ENCODE measurements at places on chromosomes 3 and 15. TPM values are rescaled to one million over a fixed set of nuclear protein-coding genes. Genes with fewer than 3 reads are reported as not detected.

- no peak for DNase-seq
- H3K4me1 ChIP-seq: no peaks in the 10 kb centered on the region
- no peak overlapping the region for H3K4me3 ChIP-seq
- H3K36me3 ChIP-seq: peaks cover 1% of the 10 kb centered on the region
- H3K27ac ChIP-seq: no peak overlapping the region
These were observed 74.4 kb downstream of the ATP1B3 start for GRCh38 chr3:141950572-141951493.

DNA sequence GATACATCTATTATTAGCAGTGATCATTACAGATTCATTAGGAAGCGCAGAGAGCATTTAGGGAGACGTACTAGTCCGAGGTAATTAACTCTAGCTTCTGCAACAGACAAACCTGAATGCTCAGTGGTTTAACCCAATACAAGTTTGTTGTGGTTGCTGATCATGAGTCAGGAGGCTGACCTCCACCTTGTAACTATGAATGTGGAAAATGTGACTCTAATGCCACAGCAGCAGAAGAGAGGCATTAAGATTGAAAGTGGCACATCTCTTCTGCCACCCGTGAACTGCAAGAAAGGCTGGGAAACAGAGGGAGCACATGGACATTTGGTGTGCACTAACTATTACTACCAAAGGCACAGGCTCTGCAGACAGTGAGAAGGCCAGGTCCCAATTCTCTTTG, 71.2 kb upstream of the C3orf80 start:
- H3K4me3 ChIP-seq: no peak overlapping the region
- no peaks in the 10 kb centered on the region for H3K27me3 ChIP-seq
- no peaks in the 10 kb centered on the region for H3K4me1 ChIP-seq
- no peak overlapping the region for H3K27ac ChIP-seq

DNA sequence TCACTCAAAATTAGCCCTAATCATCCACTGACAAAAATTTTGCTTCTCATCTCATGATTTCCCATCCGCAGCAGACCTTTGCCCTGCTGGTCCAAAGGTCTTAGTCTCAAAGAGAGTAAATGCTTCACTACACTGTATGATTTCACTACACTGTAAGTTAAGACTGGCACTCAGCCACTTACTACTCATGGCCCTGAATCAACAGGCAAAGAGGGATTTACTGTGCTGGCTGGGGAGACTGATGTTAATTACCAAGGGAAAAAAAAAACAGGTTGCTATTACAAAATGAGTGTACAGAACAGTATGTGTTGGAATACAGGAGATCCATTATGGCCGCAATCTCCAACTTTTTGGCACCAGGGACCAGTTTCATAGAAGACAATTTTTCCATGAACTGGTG, 214.8 kb downstream of the ZMAT3 start:
- no peak overlapping the region for H3K4me3 ChIP-seq
- H3K27me3 ChIP-seq: no peaks in the 10 kb centered on the region
- no peaks in the 10 kb centered on the region for H3K4me1 ChIP-seq
- no peaks in the 10 kb centered on the region for H3K36me3 ChIP-seq
- DNase-seq: no peak

ANKUB1 gene
- 1.4 TPM for polyA plus RNA-seq

DNA sequence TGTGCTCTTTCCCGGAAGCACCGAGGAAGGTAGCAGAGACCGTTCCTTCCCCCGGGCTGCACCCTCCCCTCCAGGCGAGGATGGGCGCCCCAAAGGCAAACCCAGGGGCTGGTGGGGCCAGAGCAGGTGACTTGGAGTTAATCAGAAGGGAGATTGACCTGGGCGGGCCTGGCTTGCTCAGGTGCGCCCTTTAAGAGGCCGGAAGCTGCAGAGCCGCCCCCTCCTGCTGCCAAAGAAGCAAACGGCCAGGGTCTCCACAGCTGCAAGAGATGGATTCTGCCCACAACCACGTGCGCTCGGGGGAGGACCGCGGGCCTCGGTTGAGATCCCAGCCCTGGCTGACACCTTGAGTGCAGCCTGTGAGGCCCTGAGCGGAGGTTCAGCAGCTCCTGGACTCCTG, 218.2 kb upstream of the NAALADL2 start:
- no peak overlapping the region for H3K27ac ChIP-seq
- H3K36me3 ChIP-seq: no peaks in the 10 kb centered on the region
- H3K27me3 ChIP-seq: no peaks in the 10 kb centered on the region
- H3K4me1 ChIP-seq: no peaks in the 10 kb centered on the region

All from lung (tissue), 17 donors.